ENCODE measurements at places on chromosomes 16 and 17. TPM values are rescaled to one million over a fixed set of nuclear protein-coding genes. Genes with fewer than 3 reads are reported as not detected.

- peaks cover 45% of the 10 kb centered on the region for H3K36me3 ChIP-seq
- H3K27ac ChIP-seq, result no peak overlapping the region
- peaks cover 1% of the 10 kb centered on the region for H3K27me3 ChIP-seq
- peaks cover 9% of the 10 kb centered on the region for H3K4me1 ChIP-seq
- no peak overlapping the region for H3K4me3 ChIP-seq
Observed at GRCh38 chr16:4840984-4841383, 6.1 kb downstream of the GLYR1 start.

- H3K4me1 ChIP-seq, result peaks cover 21% of the 10 kb centered on the region
- no peak for DNase-seq
- H3K27ac ChIP-seq, result no peak overlapping the region
Observed at GRCh38 chr17:51091635-51092034, 29.0 kb downstream of the SPAG9 start.

DNA sequence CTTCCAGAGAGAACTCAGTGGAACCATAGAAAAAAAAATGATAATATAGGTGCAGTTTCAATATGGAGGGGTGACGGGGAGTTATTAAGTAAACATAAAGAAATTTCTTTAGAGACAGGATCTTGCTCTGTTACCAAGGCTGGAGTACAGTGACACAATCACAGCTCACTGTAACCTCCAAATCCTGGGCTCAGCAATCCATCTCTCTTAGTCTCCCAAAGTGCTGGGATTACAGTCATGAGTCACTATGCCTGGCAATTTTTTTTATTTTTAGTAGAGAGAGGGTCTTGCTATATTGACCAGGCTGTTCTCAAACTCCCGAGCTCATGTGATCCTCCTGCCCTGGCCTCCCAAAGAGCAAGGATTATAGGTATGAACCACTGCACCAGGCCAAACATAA lies 48.8 kb downstream of the NLRC5 start:
- H3K4me3 ChIP-seq, result peak overlapping the region; percentile 76
- peaks cover 96% of the 10 kb centered on the region for H3K4me1 ChIP-seq
- peak overlapping the region; percentile 97 for H3K27ac ChIP-seq
- no peak for DNase-seq
- peaks cover 2% of the 10 kb centered on the region for H3K27me3 ChIP-seq
- H3K36me3 ChIP-seq, result peaks cover 42% of the 10 kb centered on the region

STX1B gene
- not detected for polyA plus RNA-seq

GRCh38 chr16:23952128-23952970 lies 116.6 kb downstream of the PRKCB start:
- H3K27ac ChIP-seq, result peak overlapping the region; percentile 58
- peaks cover 83% of the 10 kb centered on the region for H3K4me1 ChIP-seq
- no peaks in the 10 kb centered on the region for H3K36me3 ChIP-seq
- H3K4me3 ChIP-seq, result peak overlapping the region; percentile 58
- H3K27me3 ChIP-seq, result peaks cover 2% of the 10 kb centered on the region

GRCh38 chr16:4431023-4431422 lies 5.4 kb downstream of the DNAJA3 start:
- H3K36me3 ChIP-seq, result peaks cover 7% of the 10 kb centered on the region
- no peak overlapping the region for H3K4me3 ChIP-seq
- no peak for DNase-seq
- H3K27ac ChIP-seq, result no peak overlapping the region

- peaks cover 9% of the 10 kb centered on the region for H3K27me3 ChIP-seq
- H3K27ac ChIP-seq, result no peak overlapping the region
- no peaks in the 10 kb centered on the region for H3K36me3 ChIP-seq
- DNase-seq, result no peak
- H3K4me1 ChIP-seq, result peaks cover 18% of the 10 kb centered on the region
- no peak overlapping the region for H3K4me3 ChIP-seq
Observed at GRCh38 chr16:11202260-11203091, 53.5 kb downstream of the SOCS1 start.

- no peak overlapping the region for H3K4me3 ChIP-seq
- peaks cover 50% of the 10 kb centered on the region for H3K4me1 ChIP-seq
- DNase-seq, result no peak
- no peaks in the 10 kb centered on the region for H3K36me3 ChIP-seq
- H3K27ac ChIP-seq, result peak overlapping the region; percentile 64
- H3K27me3 ChIP-seq, result no peaks in the 10 kb centered on the region
Observed at GRCh38 chr17:42358434-42358833, 29.8 kb downstream of the STAT3 start.

DNA sequence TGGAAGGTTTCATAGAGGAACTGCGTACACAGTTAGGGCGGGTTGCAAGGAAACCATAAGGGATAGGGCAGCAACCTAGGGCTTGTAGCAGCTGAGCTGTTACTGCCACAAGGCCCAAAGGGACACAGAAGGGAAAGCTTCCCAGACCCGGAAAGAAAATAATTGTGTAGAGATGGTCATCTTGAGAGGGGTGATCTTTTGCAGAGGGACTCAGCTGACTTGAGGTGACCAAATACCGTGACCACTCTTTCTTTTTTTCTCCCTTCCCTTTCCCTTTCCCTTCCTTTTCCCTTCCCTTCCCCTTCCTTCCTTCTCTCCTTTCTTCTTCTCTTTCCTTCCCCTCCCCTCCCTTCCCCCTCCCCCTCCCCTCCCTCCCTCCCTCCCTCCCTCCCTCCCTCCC lies 8.5 kb upstream of the CREBBP start:
- H3K4me1 ChIP-seq, result no peaks in the 10 kb centered on the region
- no peak overlapping the region for H3K4me3 ChIP-seq
- DNase-seq, result no peak
- H3K27me3 ChIP-seq, result peaks cover 6% of the 10 kb centered on the region

SLC52A1 gene
- polyA plus RNA-seq, result not detected

DNA sequence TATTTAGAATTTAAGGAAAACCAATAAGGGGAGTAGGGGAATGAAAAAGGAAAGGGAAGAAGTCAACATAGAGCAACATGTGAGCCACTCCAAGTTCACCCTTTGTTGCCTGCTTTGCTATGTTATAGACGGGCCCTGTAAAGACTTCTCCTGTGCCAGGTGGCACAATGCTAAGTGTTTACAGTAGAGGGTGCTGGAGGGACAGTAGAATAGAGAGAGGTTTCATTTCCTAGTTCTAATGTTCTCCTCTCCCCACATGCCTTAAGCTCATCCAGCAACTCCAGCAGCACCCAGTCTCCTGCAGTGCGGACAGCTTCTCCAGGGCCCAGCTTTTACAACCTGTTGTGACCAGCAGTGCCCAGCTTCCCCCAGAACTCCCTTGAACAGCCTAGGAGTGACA lies 468.0 kb downstream of the HS3ST3B1 start:
- no peaks in the 10 kb centered on the region for H3K4me1 ChIP-seq
- no peak for DNase-seq
- H3K4me3 ChIP-seq, result no peak overlapping the region
- no peak overlapping the region for H3K27ac ChIP-seq

HOXB1 gene
- polyA plus RNA-seq, result not detected

- H3K27ac ChIP-seq, result peak overlapping the region; percentile 80
- no peak overlapping the region for H3K4me3 ChIP-seq
- peaks cover 82% of the 10 kb centered on the region for H3K4me1 ChIP-seq
Observed at GRCh38 chr17:2929881-2930533, 133.4 kb downstream of the OR1D5 start.

SPOP gene
- polyA plus RNA-seq, result 180 TPM

DNA sequence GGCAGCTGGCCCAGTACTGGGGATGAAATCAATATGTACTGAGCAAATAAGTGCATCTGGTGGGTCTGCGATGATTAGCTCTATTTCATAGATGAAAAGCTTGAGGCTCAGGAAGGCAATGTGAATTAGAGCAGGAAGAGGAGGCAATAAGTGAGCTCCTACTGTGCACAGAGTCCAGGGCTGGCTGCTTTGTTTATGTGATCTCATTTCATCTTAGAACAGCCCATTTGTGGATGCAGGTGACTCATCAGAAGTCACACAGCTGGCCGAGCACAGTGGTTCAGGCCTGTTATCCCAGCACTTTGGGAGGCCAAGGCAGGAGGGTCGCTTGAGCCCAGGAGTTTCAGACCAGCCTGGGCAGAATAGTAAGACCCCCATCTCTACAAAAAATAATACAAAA lies 7.1 kb downstream of the TMEM114 start:
- H3K36me3 ChIP-seq, result no peaks in the 10 kb centered on the region
- DNase-seq, result no peak
- H3K27me3 ChIP-seq, result peaks cover 14% of the 10 kb centered on the region
- no peak overlapping the region for H3K4me3 ChIP-seq

GRCh38 chr16:69057400-69058378 lies 47.8 kb upstream of the HAS3 start:
- H3K27me3 ChIP-seq, result no peaks in the 10 kb centered on the region
- DNase-seq, result no peak
- no peak overlapping the region for H3K27ac ChIP-seq
- H3K4me1 ChIP-seq, result no peaks in the 10 kb centered on the region

- DNase-seq, result peak; percentile 83
- peak within 1 kb of the TSS; percentile 93 for H3K27ac ChIP-seq
- H3K4me1 ChIP-seq, result peaks cover 15% of the 10 kb centered on the region
- peaks cover under 1% of the 10 kb centered on the region for H3K36me3 ChIP-seq
- peaks cover 2% of the 10 kb centered on the region for H3K27me3 ChIP-seq
- H3K4me3 ChIP-seq, result peak within 1 kb of the TSS; percentile 93
Observed at GRCh38 chr16:70454222-70455034, at the start of gene FCSK. FCSK (plus strand) TSS chr16:70454595; CDS start chr16:70463191, 8,596 bp downstream.

KRT24 gene
- polyA plus RNA-seq, result not detected

ZFPM1 gene
- 0.14 TPM for polyA plus RNA-seq

DNA sequence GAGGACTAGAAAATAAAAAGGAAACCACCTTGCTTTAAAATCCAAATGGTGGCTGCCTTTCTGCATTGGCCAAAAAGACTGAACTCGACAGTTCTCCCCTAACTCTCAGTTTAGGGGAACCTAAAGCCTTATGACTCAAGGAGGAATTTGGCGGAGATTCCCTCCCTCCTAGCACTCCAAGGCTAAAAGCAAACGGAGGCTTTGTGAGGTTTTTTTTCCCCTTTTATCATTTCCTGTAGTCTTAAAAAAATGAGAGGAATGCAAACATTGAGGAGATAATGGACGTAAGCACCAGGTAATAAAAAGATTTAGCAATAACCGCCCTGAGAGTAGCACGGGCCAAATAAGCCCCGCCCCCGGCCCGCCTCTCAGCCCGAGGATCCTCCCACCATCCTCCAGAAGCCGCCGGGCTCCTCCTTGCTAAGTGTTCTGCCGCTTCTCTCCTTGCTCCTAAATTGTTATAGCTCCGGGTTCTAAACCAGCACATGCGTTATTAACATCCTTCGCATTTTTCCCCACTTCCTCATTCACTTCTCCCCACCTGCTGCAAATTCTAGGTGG lies 5.8 kb upstream of the KIFC3 start:
- DNase-seq, result peak; percentile 42
- peak overlapping the region; percentile 82 for H3K27ac ChIP-seq
- H3K4me1 ChIP-seq, result peaks cover 45% of the 10 kb centered on the region

DNA sequence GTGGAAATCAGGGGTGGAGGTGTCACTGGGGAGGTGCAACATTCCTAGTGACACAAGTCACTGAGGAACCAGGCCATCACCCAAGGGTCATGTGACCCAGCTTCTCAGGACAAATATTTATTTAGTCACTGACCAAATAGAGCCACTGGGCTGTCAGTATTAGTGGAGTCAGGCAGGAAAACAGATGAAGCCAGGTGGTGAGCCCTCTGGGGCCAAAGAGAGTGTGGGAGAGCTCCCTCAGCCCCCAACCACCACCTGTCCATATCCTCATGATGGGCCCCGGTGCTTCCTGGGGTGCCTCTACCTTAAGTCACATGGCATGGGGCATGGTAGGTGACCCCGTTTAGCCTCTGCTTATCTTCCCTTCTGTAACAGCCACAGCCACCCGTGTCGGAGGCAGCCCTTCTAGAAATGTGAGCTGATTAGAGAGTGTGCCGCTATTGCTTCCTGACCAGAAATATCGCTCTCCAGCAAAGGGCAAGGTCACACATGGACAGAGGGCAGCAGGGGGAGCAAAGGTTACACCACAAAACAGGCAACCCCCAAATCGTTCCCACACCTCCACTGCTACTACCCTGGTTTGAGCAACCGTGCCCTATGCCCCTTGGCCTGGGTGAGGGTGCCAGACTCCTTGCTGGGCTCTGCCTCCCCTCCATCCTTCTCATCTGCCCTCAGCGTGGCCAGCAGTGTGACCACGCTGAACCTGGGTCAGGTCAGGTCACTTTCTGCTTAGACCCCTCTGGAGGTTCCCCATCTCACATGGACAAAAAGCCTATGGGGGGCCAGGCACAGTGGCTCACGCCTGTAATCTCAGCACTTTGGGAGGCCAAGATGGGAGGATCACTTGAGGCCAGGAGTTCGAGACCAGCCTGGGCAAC lies 8.6 kb upstream of the AKTIP start:
- peaks cover 63% of the 10 kb centered on the region for H3K4me1 ChIP-seq
- H3K4me3 ChIP-seq, result no peak overlapping the region
- H3K27me3 ChIP-seq, result no peaks in the 10 kb centered on the region

DNA sequence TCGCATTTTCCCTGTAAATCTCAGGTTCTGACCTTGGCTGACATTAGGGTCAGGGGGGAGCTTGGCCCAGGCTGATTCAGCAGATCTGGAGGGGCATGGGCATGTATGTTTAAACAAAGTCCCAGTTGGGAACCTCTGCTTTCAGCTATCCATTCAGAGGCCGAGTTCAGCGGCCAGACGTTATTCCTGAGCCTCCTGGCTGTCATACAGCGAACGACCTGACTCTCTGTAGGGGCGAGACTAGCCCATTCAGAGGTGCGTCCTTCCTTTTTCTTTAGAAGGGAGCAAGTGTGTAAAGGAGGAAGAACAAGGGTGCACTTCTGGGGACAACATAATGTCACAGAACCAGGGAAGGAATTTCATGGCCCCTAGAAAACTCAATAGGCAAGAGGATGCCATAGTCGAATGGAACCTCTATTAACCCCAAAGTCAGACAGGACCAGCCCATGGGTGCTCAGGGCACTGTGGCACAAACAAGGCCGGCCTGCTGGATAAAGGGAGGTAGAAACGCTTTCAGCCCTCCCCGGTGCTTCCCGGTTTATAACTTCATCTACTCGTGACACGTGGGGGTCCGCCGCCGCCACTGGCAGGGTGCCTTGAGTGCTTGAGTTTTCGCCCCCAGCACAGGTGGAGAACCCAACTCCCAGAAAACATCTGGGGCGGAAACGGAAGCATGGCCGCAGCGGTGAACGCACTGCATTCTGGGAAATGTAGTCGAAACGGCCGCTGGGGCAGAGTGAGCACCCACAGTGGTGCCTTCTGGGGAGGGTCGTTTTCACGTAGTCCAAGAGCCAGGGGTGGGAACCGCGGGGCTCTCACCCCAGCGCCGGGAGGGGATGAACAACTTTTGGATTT lies 33.2 kb upstream of the PLCG2 start:
- peak overlapping the region; percentile 82 for H3K4me3 ChIP-seq
- H3K27me3 ChIP-seq, result peaks cover 2% of the 10 kb centered on the region
- H3K27ac ChIP-seq, result peak overlapping the region; percentile 87
- H3K4me1 ChIP-seq, result peaks cover 16% of the 10 kb centered on the region
- no peaks in the 10 kb centered on the region for H3K36me3 ChIP-seq

ATP6V0A1 gene
- 0.76 TPM for polyA plus RNA-seq

Measured in immature natural killer cell (primary cell).